ENCODE measurements at places on chromosomes 4 and X. TPM values are rescaled to one million over a fixed set of nuclear protein-coding genes. Genes with fewer than 3 reads are reported as not detected.

The SLC49A3 gene
- total RNA-seq: 3.9 TPM

The GLOD5 gene
- not detected for total RNA-seq

The MAGIX gene
- 1.7 TPM for total RNA-seq

The INTU gene
- total RNA-seq: 9.5 TPM

The PAGE2B gene
- not detected for total RNA-seq

The ITIH6 gene
- not detected for total RNA-seq

DNA sequence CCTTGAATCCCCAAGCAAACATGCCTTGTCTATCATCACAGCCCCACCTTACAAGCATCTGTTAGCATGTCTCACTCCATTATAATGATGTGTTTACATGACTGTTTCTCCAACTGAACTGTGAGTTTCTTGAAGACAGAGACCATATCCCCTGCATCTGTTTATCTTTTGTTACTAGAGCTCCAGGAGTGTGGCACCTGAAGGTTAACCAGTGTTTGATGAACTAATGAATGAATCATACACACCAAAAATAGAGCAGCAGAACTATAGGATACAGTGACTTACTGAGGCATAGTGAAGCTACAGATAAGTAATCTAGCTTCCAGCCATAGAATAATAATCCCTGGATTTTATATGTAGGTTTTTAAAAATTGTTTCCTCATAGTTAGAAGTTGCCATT is 331.0 kb downstream of the PCDH7 start:
- DNase-seq: peak; percentile 30

DNA sequence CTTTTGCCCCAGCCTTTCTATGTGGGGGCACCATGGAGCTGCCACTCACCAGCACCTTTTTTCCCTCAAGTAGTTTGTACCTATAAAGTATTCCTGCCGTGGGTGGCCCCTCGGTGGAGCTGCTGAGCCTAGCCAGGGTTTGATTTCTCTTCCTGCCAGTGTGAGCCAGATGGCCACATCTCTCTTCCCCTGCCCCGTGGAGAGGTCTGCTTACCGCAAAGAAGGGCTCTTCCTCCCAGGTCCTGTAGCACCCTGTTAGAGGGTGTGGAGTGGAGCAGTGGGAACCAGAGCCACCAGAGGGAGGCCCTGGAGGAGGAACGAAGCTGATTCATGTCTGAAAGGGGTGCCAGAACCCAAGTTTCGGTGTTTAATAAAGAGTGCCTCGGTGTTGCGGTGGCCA is 95.4 kb downstream of the PTTG2 start:
- DNase-seq: no peak

DNA sequence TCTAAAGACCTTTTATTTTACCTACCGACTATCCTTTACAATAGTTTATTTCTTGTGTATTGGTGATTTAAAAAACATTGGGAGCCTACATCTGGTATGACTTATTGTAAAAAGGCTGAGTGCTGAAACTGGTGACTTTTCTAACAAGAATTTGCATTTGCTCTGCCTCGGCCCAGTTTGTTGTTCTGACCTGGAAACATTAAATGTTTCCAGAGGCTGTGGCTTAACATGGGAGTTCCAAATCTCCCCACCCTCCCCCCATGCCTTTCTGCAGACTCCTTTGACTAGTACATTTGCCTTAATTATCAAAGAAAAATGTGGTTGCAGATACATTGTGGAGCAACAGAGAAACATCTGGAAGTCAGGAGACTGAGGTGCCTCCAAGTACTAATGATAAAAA is 39.8 kb downstream of the SPCS3 start:
- peak; percentile 68 for DNase-seq

GRCh38 chr4:25929298-25929686 is 15.3 kb downstream of the SMIM20 start:
- DNase-seq: no peak
